Foreskin keratinocyte (primary cell): ENCODE measurements at places on chromosomes 13 and 19. TPM values are rescaled to one million over a fixed set of nuclear protein-coding genes. Genes with fewer than 3 reads are reported as not detected.

DNA sequence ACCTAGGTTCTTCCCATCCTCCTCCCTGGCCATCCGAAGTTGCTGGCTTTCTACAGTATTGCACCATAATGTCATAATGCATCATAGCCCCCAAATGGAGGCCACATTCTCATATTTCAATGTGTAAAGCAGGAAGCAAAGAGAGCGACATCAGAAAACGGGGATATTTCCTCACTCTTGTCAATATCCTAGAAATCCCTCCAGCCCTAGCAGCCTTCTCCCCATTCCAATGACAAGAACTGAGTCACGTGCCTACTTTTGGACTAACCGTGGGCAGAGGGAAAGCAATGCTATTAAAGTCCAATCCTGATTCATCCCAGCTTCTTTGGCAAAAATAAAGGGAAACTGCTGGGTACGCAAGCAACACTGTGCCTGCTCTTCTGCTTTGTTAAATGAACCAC, 4.3 kb upstream of the RAP2A start:
- DNase-seq = no peak

GRCh38 chr13:47556703-47557102, 444.4 kb downstream of the SUCLA2 start:
- DNase-seq = no peak

CERS4 gene
- 5.5 and 9.8 TPM in 2 replicates for polyA plus RNA-seq

PSG11 gene
- polyA plus RNA-seq = not detected in 2 replicates

RXFP2 gene
- polyA plus RNA-seq = not detected in 2 replicates

- no peak for DNase-seq
These were observed 255.1 kb upstream of the SOX21 start for GRCh38 chr13:94967183-94968039.

DNA sequence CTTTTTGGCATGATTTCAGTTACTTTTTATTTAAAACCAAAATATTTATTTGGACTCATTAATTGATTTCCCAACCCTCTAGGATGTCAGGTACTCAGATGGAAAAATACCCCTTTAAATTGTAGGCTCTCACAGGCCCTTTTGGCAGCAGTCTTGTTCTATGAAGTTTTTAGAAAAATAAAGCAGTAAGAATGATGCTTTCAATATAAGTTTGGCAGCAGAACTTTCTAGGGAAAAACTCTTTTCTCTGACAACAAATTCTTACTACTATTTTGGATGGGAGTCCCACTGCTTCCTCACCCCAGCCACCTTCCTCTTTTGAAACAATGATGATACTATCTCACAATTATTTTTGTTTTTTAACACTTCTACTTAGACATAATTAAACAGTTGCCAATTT, 581.6 kb upstream of the SGCG start:
- DNase-seq = no peak

GRCh38 chr13:40143559-40143958, 488.1 kb downstream of the COG6 start:
- DNase-seq = no peak

GRCh38 chr13:110937511-110938285, 22.8 kb upstream of the ANKRD10 start:
- DNase-seq = no peak

GRCh38 chr19:55305983-55306562, 19.1 kb downstream of the TMEM150B start:
- no peak for DNase-seq

NLRP11 gene
- polyA plus RNA-seq = not detected in 2 replicates

ZNF253 gene
- 0.92 and 1.2 TPM in 2 replicates for polyA plus RNA-seq

DNA sequence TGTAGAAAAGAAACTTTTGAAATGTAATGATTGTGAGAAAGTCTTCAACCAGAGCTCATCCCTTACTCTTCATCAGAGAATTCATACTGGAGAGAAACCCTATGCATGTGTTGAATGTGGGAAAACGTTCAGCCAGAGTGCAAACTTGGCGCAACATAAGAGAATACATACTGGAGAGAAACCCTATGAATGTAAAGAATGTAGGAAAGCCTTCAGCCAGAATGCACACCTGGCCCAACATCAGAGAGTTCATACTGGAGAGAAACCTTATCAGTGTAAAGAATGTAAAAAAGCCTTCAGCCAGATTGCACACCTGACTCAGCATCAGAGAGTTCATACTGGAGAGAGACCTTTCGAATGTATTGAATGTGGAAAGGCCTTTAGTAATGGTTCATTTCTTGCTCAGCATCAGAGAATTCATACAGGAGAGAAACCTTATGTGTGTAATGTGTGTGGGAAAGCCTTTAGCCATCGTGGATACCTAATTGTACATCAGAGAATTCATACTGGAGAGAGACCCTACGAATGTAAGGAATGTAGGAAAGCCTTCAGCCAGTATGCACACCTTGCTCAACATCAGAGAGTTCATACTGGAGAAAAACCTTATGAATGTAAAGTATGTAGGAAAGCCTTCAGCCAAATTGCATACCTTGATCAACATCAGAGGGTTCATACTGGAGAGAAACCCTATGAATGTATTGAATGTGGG, 19.3 kb downstream of the ZNF583 start:
- DNase-seq = no peak

GRCh38 chr19:6999933-7000332, 21.3 kb downstream of the MBD3L2B start:
- DNase-seq = no peak

DNA sequence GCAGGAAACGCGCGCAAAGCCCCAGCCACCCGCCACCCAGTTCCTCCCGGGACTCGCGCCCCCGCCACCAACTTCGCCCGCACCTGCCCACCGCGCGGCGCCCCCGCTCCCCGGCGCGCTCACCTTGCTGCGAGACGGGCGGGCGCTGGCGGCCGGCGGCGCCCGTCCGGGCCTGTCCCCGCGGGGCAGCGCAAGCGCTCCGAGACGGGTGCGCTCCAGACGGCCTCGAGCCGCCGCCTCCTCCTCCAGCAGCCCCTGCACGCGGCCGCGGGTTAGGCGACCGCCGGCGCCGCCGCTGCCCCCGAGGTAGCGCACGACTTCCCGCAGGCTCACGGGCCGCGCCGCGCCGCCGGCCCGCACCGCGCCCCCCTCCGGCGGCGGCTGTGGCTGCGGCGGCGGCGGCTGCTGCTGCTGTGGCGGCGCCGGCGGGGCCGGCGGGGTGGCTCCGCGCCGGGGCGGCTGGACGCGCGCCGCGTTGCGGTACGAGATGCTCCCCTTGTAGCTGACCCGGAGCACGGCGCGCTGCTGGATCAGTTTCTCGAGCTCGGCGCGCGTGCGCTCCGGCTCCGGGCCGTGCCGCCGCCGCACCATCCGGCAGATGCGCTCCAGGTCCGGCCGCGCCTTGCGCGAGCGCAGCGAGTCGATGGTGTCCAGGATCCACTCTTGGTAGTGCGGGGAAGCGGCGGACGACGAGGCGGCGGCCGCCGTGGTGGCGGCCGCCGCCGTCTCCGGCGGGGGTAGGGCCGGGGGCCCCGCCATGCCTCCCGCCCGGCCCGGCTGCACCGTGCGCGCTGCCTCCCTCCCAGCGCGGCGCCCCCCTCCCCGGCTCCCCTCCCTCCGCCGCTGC, 666 bp downstream of the SAMD1 start:
- DNase-seq = no peak

DNA sequence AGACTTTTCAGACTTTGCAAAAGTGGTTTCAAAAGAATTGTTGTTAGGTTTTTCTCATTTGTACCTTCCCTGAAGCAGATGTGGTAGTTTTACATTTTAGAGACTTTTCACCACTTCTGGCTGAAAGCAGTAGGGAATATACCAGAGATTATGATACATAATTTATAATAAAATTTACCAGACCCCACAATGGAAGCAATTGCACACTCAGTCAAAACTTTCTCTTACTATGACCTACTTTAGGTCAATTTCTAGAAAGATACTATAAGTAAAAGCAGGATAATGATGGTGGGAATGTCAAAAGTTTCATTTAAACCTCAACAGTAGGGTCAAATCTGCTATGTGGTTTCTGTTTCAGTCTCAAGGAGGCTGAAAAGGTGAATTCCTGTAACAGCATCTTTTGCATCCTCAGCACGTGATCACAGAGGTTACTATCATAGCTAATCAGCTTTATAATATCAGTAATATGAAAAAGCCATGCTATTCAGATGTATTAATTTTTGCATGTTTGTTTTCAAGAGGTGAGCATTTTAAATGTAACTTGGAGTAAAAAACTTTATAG, 26.9 kb downstream of the PCCA start:
- DNase-seq = no peak

SACS gene
- 5.1 and 6.1 TPM in 2 replicates for polyA plus RNA-seq

DNA sequence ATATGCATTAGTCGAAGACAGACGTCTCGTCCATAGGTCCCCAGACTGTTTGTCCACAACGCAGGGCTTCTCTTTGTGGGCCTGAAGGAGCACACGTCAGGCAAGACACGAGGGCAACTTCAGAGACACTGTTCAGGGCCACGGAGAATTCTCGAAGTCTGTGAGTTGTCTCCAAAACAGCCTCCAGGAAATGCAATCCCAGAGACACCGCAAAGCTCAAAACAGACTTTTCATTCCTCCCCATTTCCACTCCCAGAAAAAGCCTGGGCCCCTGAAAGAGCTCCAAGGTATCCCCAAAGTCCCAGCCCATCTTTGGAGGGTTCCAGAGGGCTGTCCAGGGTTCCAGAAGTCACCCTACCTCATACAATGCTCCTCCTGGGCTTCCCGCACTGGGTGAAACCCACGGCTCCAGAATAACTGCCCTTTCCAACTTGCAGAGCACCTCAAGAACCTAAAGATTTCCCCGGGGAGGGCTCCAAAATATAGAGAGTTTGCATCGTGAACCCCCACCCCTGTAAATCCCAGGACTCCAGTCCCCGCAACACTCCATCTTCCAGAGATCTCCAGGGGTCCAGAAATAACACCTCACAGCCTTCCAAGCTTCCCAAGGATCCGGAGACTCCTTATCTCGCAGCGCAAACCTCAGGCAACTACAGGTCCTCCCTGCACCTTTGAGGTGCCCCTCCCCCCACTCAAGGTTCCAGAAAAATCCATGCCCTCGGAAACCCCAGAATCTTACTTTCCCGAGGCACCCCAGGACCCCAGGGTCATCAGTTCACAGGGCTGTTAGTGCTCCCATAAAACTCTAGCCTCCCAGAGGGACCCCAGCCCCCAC, 687 bp upstream of the FTL start:
- no peak for DNase-seq

- no peak for DNase-seq
These were observed 10.6 kb downstream of the DCAF15 start for GRCh38 chr19:13962699-13963602.

GRCh38 chr19:34990578-34991192, 9.4 kb upstream of the GRAMD1A start:
- DNase-seq = no peak

DNA sequence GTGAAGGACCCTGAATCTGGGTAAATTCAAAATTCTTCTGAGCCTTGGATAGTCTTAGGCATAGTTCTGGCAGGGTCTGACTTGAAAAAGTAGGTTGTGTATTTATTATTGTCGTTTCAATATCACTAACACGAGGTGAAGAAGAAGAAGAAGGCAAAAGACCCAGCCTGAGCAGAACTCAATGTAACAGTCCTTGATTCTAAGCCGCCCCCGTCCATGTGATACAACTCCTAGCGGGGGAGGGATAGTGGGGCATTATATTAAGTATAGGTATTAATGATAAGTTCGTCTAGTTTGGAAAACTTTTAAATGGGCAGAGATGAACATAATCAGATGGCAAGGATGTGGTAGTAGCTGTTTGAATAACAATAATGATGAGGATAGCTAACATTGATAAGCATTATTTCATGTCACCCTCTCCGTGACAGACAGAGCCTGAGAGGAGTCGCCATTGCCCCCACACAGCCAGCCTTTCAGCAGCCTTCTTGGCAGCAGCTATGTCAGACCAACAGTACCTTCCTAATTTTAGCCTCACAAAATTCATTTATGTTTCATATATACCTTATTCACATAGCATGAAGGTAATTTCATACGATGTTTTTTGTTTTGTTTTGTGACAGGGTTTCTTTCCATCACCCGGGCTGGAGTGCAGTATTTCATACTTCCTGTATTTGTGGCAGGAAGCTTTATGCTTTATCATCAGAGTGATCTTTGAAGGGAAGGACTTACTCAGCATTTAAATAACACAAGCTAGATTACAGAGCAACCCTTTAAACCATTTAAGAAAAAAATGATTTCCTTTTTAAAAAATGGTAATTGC, 64.4 kb upstream of the NPAS1 start:
- DNase-seq = no peak
